ENCODE measurements at places on chromosomes 2 and 18.

DNA sequence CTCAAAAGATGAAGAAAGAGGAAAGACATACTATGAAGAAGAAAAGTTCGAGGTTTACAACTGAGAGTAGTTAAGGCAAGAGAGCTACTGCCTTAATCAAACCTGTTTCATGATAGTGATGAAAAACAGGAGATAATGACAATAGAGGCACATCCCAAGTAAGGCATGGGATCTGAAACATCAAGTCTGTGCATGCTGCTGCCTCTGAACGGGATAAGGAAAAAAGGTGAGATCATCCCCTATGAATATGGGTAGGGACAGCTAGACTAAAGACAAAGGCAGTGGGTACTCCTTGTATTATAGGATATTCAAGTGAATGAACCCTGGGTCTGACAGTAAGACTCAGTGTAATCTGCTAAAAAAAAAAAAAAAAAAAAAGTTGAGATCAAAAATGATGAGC is 3.0 kb downstream of the EXOC6B start:
- no peak for DNase-seq

DNA sequence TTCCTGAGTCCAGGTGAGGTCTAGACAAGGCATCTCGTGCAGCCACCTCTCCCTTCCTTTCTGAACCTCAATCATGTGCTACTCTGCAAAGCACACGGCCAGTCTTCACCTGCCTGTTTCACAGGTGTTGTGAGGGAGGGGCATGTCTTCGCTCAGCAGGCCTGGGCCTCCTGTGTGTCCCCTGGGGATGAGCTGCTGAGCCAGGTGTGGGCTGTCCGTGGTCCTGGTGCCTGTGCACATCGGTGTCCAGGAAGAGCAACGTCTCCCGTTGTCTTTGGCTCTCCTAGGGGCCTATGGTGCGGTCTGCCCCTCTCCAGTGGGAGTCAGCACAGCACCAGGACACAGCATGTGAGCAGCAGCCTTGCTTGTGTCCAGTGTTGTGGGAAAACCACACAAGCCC is 16.7 kb downstream of the ARHGEF4 start:
- no peak for DNase-seq

GRCh38 chr2:84899304-84900204 is 5.9 kb upstream of the TMSB10 start:
- DNase-seq: no peak

GRCh38 chr2:2184549-2185249 is 146.4 kb downstream of the MYT1L start:
- no peak for DNase-seq

DNA sequence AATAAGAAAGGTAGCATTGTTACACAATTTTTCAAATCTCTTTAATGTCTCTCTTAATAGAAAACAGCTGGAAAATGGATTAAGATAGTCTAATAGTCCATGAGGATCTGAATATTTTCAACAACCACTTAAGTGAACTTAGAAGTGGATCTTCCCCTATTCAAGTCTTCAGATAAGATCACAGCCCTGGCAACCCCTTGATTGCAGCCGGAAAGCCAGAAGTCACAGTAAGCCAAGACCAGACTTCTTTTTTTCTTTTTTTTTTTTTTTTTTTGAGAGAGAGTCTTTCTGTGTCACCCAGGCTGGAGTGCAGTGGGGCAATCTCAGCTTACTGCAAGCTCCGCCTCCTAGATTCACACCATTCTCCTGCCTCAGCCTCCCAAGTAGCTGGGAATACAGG is 18.6 kb upstream of the ZC3H15 start:
- DNase-seq: no peak

DNA sequence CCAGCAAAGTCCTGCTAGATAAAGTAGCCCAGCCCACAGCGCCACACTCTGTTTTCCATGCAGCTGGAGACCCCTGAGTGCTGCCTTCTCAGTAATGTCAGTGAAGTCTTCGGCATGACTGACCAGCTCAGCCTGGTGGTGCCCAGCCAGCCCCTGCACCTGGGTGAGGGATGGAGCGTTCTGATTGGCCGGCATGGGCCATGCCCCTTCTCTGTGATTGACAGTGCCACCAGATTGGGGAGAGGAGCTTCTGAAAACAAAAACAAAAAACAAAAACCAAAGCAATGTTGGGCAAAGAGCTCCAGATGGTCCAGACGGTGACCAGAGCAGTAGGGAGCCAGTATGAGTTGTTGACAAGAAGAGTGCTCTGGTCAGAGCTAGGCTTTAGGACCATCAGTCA is 122.6 kb downstream of the DYSF start:
- no peak for DNase-seq

DNA sequence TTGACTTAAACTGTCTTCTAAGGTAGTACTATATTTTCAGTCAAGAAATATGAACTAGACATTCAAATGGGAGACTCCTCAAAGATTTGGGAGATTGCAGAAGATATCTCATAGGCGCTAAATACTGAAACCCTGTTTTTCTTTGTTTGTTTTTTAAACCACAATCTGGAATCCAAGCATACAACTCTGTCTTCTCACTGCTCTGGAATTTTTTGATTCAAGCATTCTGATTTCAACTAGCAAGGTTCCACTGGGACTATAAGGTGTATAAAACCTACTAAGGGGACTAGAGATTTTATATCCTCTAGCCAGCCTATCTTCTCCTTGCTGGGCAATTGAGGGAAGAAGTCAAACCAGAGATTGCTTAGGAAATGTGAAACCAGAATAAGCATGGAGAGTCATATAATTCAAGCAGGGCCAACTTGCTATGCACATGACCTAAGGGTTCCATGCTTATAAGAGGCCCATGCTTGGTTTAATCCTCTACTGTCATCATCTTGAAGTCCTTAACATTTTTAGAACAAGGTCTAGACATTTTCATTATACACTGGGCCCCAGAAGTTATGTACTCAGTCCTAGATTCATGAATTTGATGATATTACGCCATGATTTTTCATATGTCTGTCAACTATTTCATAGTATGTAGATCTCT is 405.5 kb downstream of the PARD3B start:
- DNase-seq: no peak

GRCh38 chr2:207635468-207636200 is 10.4 kb upstream of the METTL21A start:
- no peak for DNase-seq

GRCh38 chr18:77191071-77191751 is 58.4 kb upstream of the GALR1 start:
- DNase-seq: no peak

DNA sequence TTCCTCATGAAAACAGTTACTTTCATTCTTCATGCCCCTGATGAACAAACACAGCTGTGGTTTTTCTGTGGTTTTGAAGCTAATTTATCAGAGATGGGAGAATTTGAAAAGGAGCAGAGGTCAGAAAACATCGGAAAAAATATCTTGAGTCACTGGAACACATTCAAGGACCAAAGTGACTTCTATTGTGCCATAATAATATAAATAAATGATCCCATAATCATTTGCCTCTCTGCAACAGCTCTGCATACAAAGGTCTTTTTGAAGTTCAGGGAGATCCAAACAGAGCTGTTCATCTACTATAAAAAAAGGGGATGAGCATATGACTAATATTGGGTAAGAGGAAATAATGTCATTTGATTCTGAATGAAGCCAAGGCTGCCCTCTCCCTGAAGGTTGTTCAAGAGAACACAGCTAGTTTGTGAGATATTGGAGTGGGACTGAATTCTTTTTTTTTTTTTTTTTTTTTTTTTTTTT is 201.3 kb upstream of the GALNT5 start:
- no peak for DNase-seq

DNA sequence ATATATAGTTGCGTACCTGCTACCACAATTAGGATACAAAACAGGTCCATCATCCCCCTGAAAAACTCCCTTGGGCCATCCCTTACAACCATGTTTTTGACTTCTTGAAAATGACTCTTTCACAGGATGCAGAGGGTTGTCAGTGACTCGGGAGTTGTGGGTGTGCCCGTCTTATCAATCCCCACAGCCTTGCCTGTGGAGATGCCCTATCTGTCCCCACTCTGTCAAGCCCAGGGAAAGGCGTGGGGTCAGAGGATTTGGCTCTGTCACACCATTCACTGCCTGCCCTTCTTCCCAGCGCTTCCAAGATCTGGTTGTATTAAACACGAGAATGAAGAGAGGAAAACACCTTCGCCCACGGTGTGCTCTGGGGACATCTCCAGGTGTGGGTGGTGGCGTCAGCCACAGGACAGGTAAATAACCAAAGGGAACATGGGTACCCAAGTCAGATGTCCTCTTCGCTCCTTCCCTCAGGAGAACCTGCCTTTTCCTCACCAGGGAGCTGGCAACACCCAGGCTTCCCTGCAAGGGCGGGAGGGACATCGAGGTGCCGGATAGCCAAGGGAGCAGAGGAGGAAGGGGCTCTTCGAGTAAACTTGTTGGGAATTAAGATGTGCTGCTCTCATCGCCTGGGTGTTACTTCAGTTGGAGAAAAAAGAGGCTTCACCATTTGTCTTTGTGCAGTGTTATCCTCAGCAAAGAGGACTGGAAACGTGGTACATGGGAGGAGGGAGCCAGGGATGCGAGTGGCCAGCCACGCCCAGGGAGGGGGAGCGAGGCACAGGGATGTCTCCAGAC is 100.3 kb downstream of the B3GNT2 start:
- DNase-seq: no peak

DNA sequence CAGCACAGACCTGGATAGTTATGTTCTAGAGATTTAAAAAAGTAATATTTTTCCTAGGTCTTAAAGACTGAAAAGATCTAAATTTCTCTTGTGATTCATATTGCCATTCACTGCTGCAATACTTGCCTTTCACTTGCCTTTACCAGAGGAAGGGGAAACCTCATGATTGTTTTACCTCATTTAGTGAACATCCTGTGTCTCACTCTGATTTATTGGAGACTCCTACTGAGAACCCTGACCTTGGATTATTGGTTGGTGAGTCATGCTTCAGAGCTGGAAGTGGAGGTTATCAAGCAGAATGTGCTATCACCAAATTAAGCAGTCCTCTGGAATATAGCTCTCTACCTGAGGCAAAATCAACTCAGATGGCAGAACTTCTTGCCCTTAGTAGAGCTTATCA is 500.5 kb downstream of the TSN start:
- DNase-seq: no peak

DNA sequence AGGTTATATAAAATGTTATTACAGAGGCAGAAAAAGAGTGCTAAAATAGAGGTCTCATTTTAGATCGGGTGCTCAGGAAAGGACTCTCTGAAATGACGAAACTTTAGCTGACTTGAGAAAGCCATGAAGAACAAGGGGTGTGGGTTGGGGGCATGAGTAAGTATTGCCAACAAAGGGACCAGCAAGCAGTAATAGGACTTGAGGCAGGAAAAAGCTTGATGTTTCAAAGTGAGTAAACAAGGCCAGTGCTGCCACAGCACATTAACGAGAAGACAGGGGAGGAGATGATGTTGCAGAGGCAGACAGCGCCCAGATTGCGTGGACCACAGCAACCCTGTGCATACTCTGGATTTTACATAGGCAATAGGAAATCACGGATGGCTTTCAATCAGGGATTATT is 318.8 kb downstream of the ZEB2 start:
- DNase-seq: no peak

- no peak for DNase-seq
These were observed 8.5 kb downstream of the RTTN start for GRCh38 chr18:70197026-70197425.

DNA sequence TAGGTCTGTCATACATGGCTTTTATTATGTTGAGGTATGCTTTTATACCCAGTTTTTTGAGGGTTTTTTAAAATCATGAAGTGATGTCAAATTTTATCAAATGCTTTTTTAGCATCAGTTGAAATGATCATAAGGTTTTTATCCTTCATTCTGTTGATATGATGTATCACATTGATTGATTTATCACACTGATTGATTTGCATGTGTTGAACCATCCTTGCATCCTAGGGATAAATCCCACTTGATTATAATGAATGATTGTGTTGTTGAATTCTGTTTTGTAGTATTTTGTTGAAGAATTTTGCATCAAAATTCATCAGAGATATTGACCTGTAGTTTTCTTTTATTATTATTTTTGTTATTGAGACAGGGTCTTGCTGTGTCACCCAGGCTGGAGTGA is 68.2 kb downstream of the LIMS1 start:
- DNase-seq: no peak

DNA sequence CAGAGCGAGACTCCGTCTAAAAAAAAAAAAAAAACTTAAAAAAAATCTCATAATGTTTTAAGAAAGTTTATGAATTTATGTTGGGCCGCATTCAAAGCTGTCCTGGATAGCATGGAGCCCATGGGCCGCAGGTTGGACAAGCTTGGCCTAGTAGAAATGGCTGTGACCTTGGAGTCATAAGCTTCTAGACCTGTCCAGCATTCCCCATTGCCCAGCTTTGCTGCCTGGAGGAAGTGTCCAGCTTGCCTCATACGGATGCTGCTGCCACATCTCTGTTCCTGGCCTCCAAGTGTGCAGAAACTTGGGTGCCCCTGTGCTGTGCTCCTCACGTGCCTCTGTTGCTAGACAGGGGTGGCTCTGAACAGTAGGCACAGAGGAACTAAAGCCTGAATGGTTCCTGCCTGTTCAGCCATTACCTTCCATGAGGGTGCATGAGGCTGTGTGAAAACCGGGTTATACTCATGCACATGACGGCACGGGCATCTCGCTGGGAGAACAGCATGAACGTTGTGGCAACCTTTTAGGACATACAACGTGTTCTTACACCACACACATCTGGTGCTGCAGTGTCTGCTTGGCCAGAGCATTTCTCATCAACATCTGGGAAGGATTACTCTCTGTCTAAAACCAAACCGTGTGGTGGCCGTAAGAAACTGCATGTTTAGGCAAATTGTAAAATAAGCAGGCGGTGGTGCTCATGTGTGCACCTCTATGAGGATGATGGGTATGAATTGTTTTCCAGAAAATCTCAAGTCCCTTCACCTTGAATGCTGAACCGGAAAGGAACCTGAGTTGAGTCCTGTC is 38.2 kb downstream of the FHOD3 start:
- no peak for DNase-seq

- DNase-seq: no peak
These were observed 7.7 kb upstream of the SP140L start for GRCh38 chr2:230319211-230319862.

DNA sequence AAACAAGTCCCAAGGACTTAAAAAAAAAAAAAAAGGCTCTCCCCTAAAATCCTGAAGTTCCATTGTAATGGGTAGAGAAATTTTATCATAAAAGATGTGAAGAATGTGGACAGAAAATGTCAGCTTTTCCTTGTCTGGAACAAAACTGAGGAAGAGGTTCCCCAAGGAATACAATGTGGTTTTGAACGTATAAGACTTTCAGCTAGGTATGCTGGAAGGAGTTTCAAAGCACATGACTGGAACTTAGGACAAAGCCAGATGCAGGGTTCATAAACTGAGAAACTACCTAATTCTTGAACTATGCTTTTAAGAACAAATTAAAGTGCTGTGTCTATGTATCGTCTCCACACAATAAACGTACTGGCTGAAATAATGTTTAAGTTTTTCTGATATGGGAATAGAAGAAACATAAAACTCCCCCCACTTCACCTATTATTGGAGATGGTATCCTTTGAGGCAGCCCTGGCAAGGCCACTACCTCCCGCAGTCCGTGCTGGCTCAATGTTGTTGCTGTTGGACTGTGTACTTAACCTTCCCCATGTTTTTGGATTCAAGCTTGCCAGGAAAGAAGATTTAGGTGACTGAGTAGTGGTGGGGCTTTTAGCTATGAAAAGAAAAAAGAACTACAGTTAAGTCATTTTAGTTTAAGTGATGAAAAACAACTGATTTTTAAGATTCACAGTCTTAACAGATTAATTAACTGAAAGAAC is 84.2 kb upstream of the DNER start:
- no peak for DNase-seq

GRCh38 chr18:71760541-71760940 is 783.6 kb downstream of the CBLN2 start:
- DNase-seq: no peak

GRCh38 chr2:122636097-122636496 is 880.6 kb downstream of the TSN start:
- DNase-seq: no peak

GRCh38 chr2:241312082-241312481 is 3.4 kb downstream of the HDLBP start:
- no peak for DNase-seq
